ENCODE measurements at places on chromosomes 16 and 17.

DNA sequence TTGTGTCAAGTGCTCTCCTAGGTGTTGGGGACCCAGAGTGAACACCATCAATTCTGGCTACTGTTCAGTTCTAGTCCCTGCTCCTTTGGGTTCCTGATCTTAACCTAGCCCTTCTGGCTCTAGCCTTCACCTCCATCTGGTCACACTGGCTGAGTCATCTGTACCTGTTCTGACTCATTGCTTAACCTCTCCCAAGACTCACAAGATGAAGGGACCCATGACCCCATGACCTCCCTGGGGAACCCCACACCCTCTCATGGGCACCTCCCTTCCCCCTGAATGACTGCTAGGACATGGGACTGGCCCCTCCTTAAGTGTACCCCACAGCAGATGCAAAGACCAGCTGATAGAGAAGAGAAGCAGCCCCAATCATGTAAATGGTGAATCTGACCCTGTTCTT lies 345.8 kb upstream of the CDH5 start:
- DNase-seq, result no peak

DNA sequence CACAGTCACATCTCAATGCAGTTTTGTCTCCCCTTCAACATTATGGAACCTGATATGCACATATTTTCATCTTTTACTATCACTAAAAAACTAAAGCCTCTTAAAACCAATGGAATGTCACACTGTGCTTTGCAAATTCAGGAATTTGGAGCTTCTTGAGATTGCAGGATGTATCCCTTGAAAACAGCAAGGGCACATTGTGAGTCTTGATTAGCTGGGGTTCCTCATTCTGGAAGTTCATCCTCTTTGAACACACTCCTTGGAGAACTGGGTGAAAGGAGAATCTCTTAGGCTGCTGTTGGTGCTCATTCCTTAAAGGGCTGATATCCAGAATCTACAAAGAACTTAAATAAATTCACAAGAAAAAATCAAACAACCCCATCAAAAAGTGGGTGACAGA lies 21.1 kb upstream of the MYOCD start:
- DNase-seq, result no peak

- no peak for DNase-seq
These were observed 29.4 kb upstream of the NUDT16L1 start for GRCh38 chr16:4663777-4664465.

GRCh38 chr17:51650772-51651171 lies 390.4 kb downstream of the UTP18 start:
- no peak for DNase-seq

GRCh38 chr17:65626451-65626850 lies 65.0 kb upstream of the AXIN2 start:
- no peak for DNase-seq

DNA sequence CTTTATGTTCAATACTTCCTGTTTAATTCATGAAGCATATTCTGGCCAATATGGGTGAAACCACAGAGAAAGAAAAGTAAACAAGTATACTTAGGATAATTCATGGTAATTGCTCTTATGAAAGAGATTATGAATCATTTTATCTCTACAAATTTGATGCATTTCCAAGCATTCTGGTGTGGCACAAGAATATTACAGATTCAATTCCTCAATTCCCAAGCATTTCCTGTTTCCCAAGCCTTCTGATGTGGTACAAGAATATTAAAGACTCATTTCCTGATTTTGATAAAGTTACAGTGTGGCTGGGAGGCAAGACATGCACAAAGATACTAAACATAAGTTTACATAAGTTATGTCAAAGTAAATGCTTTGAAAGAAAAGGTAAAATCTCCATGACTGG lies 126.1 kb upstream of the NUDT7 start:
- no peak for DNase-seq

DNA sequence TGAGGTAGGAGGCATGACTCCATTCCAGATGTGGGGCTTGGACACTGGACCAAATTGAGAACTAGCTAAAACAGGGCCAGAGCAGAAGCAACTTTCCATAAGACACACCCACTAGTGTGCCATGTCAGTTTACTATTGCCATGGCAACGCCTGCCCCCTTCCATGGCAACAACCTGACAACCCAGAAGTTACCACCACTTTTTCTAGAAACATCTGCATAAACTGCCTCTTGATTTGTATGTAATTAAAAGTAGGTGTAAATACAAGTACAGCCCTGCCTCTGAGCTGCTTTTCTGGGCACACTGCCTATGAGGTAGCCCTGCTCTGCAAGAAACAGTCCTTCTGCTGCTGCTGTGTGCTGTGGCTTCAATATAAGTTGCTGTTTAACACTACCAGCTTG lies 19.5 kb upstream of the SCNN1B start:
- no peak for DNase-seq

Data from activated effector memory CD4-positive, alpha-beta T cell treated with Interleukin-2 at 50 U/mL for 16 hours (primary cell).